ENCODE measurements at places on chromosomes 2 and 18.

GRCh38 chr2:52343706-52344266 lies 1311.9 kb upstream of the NRXN1 start:
- DNase-seq = no peak

GRCh38 chr18:6943143-6943542 lies 174.5 kb downstream of the LAMA1 start:
- DNase-seq = no peak

DNA sequence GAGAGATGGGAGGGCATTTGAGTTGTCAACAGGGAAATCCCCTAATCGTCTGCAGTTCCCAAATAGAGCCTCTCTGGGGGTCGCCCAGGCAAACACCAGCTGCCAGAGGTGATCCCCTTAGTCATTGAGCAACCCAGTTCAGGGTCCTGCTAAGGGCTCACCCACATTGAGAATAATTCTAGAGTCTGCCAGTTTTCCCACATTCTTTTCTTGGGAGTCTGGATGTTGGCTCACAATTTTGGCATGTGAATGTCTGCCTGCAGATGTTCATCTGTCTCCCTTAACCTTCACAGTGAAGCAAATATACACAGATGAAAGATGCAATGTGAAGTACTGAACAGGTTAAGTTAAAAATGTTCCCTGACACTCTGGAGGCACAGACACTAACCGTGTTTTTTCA lies 11.4 kb upstream of the SMIM21 start:
- DNase-seq = no peak

GRCh38 chr2:119638685-119639554 lies 40.1 kb upstream of the TMEM177 start:
- no peak for DNase-seq

- DNase-seq = no peak
These were observed 20.9 kb downstream of the TSN start for GRCh38 chr2:121776361-121776760.

DNA sequence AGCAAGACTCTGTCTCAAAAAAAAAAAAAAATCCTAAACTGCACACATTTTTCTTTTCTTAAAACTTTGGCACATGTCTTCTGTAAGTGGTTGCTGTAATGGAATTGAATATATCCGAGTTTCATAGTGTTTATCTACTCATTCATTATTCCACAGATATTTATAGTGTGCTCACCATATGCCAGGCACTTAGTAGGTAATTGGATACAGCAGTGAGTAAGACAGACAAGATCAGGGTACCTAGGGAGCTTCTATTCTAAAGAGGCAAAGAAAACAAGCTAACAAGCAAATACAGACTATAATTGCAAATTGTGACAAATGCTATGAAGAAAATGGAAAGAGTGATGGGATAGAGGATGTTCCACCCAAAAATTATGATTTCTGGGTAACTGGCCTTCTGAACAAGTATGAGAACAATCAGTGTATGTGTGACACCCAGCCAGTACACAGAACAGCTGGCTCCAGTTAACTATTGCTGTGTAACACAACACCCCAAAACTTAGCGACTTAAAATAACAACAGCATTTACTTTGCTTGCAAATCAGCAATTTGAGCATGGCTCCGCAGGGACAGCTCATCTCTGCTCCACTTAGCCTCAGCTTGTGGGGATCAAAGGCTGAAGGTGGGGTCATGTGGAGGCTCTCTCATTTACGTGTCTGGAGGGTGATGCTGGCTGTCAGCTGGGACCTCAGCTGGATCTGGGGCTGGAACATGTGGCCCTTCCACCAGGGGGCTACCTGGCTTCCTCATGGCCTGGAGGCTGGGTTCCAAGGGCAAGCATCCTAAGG lies 224.9 kb downstream of the INSIG2 start:
- DNase-seq = no peak

- DNase-seq = no peak
These were observed 5.1 kb downstream of the SMIM21 start for GRCh38 chr18:75422341-75422910.
